ENCODE measurements at places on chromosomes 12 and 14. TPM values are rescaled to one million over a fixed set of nuclear protein-coding genes. Genes with fewer than 3 reads are reported as not detected.

DNA sequence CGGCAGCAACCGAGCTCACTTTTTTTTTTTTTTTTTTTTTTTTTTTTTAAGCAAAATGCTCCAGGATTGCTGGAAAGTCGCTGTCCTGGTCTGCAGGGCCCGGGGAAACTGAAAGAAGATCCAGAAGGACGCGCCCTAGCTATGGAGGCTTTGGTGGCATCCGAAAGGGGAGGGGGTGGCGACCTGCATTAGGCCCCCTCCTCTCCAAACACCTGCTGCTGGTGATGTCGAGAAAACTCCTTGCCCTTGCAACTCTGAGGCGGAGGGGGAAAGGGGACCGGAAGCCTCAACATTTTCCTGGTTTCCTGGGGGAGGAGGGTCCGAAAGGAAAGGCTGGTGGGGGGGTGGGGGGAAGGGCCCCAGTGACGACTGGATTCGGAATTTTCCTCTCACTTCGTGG is 421.1 kb downstream of the VRK1 start:
- DNase-seq: no peak

DNA sequence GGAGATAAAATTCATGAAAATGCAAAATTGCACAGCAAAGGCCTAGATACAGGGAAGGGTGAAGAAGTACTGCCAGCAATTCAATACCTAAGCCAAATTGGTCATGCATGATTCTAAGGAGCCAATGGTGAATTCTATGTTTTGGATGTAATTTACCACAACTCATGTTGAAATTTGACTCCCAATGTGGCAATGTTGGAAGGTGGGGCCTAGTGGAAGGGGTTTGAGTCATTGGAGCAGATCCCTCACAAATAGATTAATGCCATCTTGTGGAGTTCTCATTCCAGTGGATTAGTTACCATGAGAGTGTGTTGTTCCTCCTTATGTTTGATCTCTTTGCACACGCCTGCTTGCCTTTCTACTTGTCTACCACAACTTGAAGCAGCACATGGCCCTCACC is 194.0 kb upstream of the ALG10 start:
- DNase-seq: no peak

- no peak for DNase-seq
Measured at GRCh38 chr14:90556666-90557450, 160.0 kb downstream of the CALM1 start.

DNA sequence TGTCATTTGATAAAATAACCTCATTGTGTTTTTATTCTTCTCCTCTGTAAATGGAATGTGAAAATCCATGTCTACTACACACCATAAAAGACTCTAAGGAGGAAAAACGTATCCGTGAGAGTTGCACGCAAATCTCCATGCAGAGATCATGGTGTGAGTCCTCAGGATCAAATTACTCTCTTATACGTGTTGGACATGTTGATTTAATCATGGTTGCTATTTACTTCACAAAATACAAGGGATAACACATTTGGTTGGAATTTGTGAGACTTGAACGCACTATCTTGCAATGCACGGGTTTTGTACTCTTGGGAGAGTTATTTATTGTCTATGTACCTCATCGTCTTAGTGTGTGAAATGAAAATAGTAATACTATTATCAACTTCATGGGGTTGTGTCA is 128.0 kb upstream of the RASSF8 start:
- peak; percentile 42 for DNase-seq

- no peak for DNase-seq
Measured at GRCh38 chr14:81062380-81062779, 107.0 kb downstream of the TSHR start.

DNA sequence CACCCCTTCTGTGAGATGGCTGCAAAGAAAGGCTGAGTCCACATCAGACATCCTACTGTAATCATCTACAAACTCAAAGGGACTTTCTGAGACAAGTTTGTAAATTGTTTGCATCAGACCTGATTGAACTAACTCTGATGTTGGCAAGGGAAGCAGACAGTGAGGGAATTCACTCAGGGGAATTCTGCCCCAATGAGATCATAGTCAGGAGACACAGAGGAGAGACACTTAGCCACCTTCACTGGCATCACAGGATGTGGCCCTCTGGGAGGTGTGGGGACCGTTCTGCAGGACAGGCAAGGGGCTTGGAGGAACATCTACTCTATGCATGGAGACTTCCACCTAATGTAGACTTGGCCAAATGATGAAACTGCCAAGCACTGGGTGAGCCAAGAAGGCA is 70.7 kb upstream of the DDX11 start:
- no peak for DNase-seq

GRCh38 chr14:103313704-103314103 is 20.3 kb upstream of the EIF5 start:
- DNase-seq: no peak

GRCh38 chr14:65704437-65704836 is 291.9 kb downstream of the FUT8 start:
- no peak for DNase-seq

GRCh38 chr12:13102461-13103195 is 839 bp downstream of the GSG1 start:
- DNase-seq: peak; percentile 30

GRCh38 chr12:88723219-88723618 is 142.9 kb upstream of the KITLG start:
- DNase-seq: no peak

- DNase-seq: no peak
Measured at GRCh38 chr14:105204206-105204930, 23.3 kb upstream of the NUDT14 start.

- DNase-seq: peak; percentile 41
Measured at GRCh38 chr12:86196465-86196864, 59.7 kb downstream of the MGAT4C start.

DNA sequence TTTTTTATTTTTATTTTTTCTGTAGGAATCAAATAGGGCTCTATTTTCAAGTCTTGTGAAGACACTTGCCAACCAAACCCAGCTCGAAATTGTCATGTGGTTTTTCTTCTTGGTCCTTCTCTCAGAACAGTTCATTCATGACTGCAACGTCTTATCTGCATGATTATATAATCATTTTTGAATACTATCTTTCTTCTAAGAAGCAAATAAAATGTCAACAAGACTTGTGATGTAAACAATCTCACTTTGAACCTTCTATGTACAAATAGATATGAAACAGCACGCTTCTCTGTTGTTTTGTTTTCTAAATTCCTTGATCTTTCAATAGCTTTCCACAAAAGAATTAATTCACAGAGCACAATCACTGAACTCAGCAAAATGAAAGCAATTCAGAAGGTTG is 320.7 kb downstream of the SOX5 start:
- no peak for DNase-seq

DNA sequence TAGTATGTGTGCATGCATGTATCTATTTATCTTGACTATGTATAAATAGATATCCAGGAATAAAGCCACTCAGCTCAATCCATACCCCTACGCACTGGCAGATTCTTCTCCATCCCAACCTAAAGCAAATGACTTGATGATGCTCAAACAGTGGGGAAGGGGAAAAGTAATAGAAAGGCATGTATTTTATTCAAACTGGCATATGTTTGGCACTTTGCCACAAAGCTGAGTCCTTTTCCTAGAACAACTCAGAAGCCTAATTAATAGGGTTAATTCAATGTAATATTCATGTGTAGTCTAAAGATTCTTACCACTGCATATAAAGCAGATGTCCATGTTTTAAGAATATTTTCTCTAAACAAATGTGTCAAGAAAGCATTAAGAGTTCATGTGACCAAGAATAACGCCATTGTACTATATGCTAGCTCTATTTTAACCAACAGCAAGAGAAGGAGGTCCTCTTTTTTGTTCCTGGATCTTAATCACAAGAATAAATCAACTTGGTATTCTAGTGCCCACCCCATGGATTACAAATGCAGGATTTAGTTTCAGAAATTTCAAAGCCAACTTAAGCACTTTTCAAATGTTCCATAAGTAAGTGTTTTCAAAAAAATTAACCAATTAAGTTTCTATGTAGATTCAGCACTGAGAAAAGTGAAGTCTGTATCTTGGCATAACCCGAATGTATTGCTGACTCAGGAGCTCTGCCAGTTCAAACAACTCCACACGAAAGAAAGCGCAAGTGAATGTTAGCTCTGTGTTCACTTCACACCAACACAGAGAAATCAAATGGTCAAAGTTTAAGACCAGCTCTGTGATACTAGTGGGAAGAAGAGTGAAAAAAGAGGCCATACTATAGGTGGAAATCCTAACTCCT is 233.6 kb downstream of the MED13L start:
- DNase-seq: peak; percentile 40

GRCh38 chr12:106915635-106916026 is 40.1 kb upstream of the TMEM263 start:
- DNase-seq: no peak

DNA sequence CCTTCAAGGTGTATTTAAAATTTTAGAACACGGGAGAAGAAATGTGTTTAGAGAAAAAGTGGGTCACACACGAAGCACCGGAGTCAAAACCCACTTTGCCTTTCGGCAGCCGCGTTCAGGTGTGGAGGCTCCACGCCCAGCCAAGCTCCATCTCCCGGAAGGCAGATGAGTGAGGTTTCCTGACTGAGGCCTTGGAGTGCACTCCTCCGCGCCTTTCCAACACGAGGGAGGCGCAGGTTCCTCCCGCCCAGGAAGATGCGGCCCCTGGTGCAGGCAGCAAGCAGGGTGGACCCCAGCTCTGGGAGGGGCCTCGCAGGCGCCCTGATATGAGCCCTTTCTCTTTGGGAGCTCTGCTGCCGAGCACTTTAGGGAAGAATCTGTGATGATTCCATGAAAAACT is 22.5 kb downstream of the MTA1 start:
- DNase-seq: no peak

DNA sequence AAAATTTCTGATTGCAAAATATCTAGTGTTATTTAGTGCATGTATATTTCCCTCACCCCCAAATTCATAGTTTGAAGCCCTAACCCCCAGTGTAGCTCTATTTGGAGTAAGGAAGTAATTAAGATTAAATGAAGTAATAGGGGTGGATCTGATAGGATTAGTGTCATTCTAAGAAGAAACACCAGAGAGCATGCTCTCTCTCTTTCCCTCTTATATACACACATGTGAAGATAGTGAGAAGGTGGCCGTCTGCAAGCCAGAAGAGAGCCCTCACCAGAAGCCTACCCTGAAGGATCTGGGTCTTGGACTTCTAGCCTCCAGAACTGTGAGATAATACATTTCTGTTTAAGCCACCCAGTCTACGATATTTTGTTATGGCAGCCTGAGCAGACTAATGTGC is 120.3 kb downstream of the TMEM30B start:
- DNase-seq: no peak

GRCh38 chr14:72738161-72738611 is 155.7 kb downstream of the DPF3 start:
- no peak for DNase-seq

DNA sequence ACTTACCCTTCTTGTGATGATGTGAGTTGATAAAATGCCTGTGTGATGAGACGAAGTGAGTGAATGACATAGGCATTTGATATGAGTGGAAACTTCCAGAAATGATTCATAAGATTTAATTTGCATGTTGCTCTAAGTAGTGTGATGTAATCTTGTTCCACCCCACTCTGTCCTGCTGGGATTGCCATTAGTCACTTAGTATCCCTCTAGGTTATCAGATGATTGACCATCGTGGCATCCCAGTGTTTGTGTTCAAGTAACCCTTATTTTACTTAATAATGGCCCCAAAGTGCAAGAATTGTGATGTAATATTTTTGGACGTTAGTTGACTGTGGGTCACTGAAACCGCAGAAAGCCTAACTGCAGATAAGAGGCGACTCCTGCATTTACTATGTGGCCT is 214.4 kb upstream of the DIO2 start:
- DNase-seq: no peak

- DNase-seq: no peak
Measured at GRCh38 chr14:87271331-87271730, 721.7 kb downstream of the GALC start.

GRCh38 chr14:77284066-77284465 is 13.1 kb upstream of the NGB start:
- DNase-seq: no peak

GRCh38 chr14:73227812-73228781 is 9.2 kb upstream of the PAPLN start:
- peak; percentile 89 for DNase-seq

- no peak for DNase-seq
Measured at GRCh38 chr14:96951511-96951910, 154.3 kb downstream of the VRK1 start.

DNA sequence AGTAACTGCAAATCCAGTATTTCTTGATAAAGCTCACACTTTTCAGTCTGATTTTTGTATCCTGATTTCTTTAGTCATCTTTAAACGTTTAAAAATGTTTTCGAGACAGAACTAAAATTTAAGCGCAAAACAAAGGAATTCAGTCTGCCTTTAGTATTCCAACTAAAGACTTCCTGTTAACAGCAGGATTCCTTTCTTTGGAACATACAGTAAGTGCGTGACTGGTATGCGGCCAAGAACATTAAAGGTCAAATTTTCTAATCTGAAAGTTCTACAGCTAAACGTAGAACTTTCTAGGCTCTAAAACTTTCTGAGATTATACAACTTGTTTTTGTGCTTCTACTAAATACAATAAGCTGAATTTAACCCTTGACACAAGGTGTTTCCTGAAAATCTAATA is 9.9 kb downstream of the SAV1 start:
- peak; percentile 45 for DNase-seq

DNA sequence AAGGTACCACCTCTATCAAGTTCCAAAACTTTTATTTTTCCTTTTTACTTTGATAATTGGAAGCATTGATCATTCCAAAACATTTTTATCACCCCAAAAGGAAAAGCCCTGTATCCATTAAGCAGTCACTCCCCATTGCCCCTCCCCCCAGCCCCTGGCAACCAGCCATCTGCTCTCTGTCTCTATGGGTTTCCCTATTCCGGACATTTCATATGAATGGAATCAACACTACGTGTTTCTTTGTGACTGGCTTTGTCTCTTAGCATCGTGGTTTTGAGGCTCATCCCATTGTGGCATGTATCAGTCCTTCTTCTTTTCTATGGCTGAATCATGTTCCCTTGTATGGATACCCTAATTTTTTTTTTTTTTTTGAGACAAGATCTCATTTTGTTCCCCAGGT is 18.0 kb upstream of the PHETA1 start:
- DNase-seq: no peak

- no peak for DNase-seq
Measured at GRCh38 chr12:68971404-68971803, 38.4 kb upstream of the CPM start.

GRCh38 chr14:77641534-77642341 is 25.3 kb upstream of the SPTLC2 start:
- DNase-seq: peak; percentile 80

GRCh38 chr12:46503637-46504175 is 131.1 kb upstream of the SLC38A2 start:
- DNase-seq: no peak

- no peak for DNase-seq
Measured at GRCh38 chr12:99063182-99063581, 418.1 kb downstream of the APAF1 start.

SMIM41 gene
- 0.82 TPM for total RNA-seq

AMN gene
- 2.1 TPM for total RNA-seq

FERMT2 gene
- total RNA-seq: 124 TPM

RPS26 gene
- 541 TPM for total RNA-seq

RTL1 gene
- 46.9 TPM for total RNA-seq

SYT1 gene
- 1.6 TPM for total RNA-seq

MARCHF9 gene
- 9.2 TPM for total RNA-seq

ESYT1 gene
- 152 TPM for total RNA-seq

RNASE7 gene
- total RNA-seq: 1.2 TPM

TAS2R42 gene
- total RNA-seq: not detected

PPP1R36 gene
- total RNA-seq: 1.6 TPM

RPGRIP1 gene
- total RNA-seq: 0.41 TPM

Measured in tongue (tissue), 3 donors.